ENCODE measurements at places on chromosomes 16 and 17.

DNA sequence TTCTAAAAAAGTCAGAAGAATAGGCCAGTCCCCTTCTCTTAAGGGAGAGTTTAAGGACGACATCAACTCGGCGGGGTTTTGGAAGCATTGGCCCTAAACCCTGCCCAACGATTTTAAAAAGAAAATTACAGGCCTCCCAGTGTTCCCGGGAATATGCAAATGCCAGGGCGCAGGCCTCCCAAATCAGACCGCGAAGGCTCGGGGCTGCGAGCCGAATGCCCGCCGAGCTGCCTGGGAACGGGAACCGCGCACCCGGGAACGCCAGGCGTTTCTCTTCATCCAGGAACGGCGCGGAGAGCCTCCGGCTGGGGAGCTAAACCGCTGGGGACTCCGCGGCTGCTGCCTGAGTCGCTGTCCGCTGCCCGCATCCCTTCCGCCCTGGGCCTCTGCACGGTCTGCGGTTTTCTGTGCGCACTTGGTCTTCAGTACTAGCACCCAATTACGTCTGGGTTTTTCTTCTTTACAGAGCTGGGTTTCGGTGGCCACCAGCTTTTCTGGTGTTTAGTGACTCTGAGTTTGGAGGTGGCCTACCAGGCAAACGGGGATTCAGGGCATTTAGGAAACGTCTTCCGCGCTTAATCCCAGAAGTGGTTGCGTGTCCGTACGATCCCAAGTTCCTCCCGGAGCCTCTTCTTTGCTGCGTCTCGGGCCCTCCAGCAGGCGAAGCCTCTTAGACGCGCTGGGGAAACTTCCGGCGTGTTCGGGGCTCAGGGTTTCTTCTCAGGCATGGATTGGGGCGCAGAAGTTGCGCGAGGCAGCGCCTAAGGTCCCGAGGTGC is 5.7 kb downstream of the IRX5 start:
- DNase-seq, result peak; percentile 77

DNA sequence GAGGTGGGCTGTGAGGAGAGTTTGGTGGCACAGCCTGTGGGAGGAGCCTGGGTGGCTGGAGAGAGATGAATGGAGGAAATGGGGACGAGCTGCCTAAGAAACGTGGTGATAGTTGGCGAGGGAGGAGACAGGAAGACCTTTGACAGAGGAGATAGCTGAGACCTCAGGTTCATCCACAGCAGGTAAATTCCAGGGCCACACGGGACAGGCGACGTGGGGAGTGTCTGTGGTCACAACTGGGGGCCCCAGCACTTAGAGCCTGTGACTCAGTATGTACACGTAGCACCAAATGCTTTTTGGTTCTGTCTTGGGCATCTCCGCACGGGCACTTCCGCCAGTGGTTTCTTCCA is 7.7 kb downstream of the MINK1 start:
- no peak for DNase-seq

DNA sequence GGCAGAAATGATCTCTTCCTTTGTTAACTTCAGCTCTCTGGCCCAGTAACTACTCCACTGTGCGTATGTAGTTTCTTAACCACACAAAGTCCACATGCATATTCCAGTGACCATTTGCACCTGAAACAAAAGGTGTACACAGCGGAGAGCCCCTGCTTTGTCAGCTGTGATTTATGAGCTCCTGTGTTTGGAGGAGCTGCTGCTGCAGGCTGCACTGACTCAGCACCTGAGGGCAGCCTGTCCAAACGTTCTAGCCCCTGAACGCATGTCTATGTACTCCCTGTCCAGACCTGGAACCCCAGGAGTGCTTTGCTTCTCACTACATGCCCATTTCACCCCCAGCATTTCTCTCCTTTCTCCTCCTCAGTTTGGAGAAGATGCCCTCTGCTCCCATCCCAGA is 216.1 kb downstream of the ABCC12 start:
- no peak for DNase-seq

- no peak for DNase-seq
Observed at GRCh38 chr16:2230376-2230775, 5.9 kb upstream of the DNASE1L2 start.

DNA sequence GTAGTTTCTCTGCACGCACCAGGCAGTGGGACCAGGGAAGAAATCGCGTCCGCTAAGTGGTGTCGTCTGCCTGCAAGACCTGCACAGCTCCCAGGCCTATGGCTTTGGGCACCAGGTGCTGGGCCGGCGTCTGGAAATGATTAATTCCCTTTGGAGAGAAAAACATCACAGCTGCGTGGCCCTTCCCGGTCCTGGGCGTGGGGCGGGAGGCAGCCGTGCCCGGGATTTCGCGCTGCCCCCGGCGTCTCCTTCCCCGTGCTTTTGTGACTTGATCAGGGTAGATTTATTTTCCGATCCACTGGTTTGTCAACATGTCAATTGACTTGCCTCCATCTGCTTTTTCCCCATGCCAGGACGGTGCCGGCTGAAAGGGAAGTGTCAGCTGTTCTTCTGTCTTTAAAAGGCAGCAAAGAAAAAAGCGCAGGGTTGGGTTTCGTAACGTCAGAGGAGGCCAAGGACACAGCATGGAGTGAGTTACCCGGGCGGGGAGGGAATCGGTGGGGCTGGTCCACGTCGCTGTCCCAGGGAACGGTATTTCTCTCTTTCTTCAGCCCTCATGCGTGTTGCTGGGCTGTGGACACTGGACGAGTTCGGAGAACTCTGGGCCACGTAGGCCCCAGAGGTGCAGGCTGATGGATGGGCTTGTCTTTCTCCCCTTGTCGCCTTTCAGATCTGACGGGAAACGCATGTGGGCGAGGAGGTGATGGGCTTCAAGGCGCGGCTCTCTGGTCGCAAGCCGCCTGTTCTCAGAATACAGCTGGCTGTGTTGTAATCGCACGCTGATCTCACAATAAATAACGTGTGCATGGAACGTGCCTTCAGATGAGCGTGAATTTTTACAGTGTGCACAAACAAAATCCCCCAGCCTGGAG is 188.1 kb upstream of the ZNF469 start:
- DNase-seq, result peak; percentile 53

Measured in ecto neural progenitor cell (in vitro differentiated cells).